ENCODE measurements at places on chromosomes 2 and 18. TPM values are rescaled to one million over a fixed set of nuclear protein-coding genes. Genes with fewer than 3 reads are reported as not detected.
A peak's percentile ranks its signal among the peaks of the same experiment; 100 is the strongest.

- DNase-seq, result no peak
Measured at GRCh38 chr2:172861098-172861497, 125.5 kb downstream of the RAPGEF4 start.

- DNase-seq, result no peak
Measured at GRCh38 chr2:25034081-25034480, 7.8 kb upstream of the EFR3B start.

GRCh38 chr2:240997141-240997855 is 1.1 kb upstream of the SNED1 start:
- DNase-seq, result peak; percentile 61

DNA sequence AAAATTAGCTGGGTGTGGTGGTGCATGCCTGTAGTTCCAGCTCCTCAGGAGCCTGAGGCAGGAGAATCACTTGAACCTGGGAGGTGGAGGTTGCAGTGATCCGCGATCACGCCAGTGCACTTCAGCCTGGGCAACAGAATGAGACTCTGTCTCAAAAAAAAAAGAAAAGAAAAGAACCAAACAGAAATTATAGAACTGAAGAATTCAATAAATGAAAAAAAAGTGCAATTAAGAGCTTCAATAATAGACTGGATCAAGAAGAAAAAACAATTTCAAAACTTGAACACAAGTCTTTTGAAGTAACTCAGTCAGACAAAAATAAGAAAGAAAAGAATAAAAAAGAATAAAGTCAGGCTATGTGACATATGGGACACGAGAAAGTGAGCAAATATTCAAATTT is 175.8 kb upstream of the ZSWIM2 start:
- DNase-seq, result no peak

DNA sequence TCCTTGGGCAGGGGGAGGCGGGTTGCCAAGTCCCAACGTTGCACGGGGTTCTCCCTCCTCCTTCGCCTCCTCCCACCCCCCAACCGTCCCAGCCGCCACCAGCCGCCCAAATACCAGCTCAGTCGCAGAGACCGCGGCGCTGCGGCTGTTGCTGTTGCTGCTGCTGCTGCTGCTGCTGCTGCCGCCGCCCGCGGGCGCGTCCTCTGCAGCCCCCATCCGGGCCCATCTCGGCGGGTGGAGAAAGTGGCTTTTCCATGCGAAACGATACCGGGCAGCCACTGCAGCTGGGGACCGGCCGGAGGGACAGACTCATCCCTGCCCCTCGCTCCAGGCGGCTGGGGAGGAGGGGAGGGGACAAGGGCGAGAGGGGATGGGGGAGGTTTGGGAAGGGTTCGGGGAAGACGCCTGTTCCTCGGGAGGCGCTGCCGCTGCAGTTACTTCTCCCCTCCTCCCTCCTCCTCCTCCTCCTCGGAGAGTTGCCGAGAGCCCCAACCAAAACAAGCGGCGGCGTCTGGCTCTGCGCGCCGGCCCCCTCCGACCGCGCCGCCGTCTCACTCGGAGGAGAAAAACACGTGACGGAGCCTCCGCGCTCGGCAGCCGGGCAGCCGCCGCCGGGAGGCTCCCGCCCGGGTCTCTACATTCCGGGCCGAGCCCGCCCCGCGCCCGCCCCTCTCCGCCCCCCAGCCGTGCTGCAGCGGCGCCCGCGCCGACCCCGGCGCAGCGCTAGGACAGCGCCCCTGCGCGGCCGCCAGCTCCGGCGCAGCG is at the start of gene IRS1:
TSS of gene IRS1 (minus strand) at position 610 of the 765 bp plus-strand sequence. CDS start 1,082 bp downstream, outside the sequence.
- DNase-seq, result peak; percentile 90

GRCh38 chr2:177545981-177546585 is 153.5 kb downstream of the AGPS start:
- no peak for DNase-seq

- DNase-seq, result no peak
Measured at GRCh38 chr18:48455555-48456478, 46.6 kb upstream of the ZBTB7C start.

Gene ESCO1
- total RNA-seq, result 16.6 TPM

Gene CDK15
- 1.5 TPM for total RNA-seq

Gene NR4A2
- 7.8 TPM for total RNA-seq

Gene DNAH6
- total RNA-seq, result 0.46 TPM

Gene SPDYA
- total RNA-seq, result 0.86 TPM
